Common myeloid progenitor, CD34-positive (primary cell): ENCODE measurements at places on chromosomes 5 and 9.

DNA sequence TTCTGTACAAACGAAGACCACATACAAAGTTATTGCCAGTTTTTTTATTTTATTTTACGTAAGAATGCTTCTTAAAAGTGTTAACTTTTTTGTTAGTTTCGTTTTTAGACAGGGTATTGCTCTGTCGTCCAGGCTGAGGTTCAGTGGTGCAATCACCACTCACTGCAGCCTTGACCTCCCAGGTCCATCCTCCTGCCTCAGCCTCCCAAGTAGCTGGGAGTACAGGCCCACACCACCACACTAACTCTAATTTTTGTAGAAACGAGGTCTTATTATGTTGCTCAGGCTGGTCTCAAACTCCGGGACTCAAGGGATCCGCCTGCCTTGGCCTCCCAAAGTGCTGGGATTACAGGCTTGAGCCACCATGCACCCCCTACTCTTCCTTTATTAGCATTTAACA, 2.3 kb upstream of the DNAJA1 start:
- no peak for DNase-seq

- DNase-seq: peak; percentile 15
These were observed 20.2 kb downstream of the SLC22A5 start for GRCh38 chr5:132389585-132390286.

DNA sequence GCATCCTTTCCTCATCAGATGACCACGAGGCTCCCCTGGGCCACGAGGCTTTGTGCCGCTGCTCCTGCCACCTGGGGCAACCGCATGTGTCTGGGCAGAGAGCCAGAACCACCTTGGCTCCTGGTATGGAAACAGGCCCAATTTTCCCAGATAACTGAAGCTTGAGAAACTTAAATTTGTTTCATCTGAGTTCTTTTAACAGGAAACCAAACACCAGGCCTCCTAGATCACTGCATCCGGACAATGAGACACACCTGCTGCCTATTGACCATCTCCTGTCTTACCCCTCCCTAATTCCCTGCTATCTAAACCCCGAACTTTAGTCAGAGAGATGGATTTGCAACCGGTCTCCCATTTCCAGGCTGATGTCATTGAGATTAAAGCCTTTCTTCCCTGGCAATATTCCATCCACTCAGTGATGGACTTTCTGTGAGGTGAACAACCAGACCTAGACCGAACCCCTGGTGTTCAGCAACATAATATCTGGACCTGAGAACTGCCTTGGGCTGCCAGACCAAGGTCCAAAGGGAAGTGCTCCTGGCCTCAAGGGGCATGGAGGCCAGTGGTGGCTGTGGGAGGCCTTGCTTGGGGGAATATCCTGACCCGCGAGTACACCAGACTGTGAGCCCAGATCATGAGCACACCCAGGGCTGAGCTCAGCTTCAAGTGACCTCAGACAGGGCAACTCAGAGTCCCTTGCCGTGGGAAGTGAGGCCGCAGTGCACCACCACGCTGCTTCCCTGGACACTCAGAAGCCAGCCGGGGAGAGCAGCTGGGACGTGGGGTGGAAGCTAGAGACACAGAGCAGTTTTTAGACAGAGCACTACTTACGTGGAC, 199.7 kb downstream of the HSPA4 start:
- DNase-seq: no peak

- no peak for DNase-seq
These were observed 134.6 kb downstream of the EDIL3 start for GRCh38 chr5:84249918-84250630.

DNA sequence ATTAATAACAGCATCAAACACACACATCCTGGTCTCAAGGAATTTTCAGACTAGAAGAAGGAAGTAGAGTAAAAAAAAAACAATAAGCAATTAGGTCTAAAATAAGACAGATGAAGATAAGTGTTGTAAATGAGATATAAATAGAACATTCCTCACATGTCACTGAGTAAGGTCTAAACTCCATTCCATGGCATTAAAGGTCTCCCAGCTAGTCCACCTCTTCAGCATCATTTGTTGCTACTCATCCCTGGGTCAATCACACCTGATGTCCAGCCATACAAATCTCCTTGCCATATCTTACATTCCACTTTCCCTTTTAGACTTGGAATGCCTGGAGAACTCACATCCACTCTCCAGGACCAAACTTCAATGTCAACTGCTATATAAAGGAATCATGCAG, 214.1 kb upstream of the KLF4 start:
- no peak for DNase-seq

GRCh38 chr5:17070647-17071046, 134.6 kb upstream of the MYO10 start:
- DNase-seq: peak; percentile 22
